ENCODE measurements at places on chromosomes 2 and 18.
A peak's percentile ranks its signal among the peaks of the same experiment; 100 is the strongest.

DNA sequence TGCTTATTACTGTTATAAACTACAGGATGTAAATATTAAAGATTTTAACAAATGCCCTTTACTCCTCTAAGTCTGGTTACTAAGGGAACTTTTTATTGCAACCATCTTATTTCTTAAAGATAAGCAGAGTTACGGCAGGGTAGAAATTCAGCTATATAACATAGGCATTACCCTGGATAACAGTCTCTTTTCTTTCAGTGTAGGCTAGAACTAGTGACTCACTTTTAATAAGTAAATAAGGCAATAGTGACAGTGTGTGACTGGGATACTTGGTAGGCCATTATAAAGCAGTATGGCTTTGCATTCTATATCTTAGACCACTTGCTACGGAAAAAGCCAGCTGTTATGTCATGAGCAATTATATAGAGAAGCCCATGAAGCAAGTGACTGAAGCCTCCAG lies 1041.0 kb upstream of the NRXN1 start:
- DNase-seq = no peak

- DNase-seq = peak; percentile 89
Measured at GRCh38 chr2:37570773-37571586, 100.5 kb downstream of the CDC42EP3 start.

GRCh38 chr2:102895376-102895775 lies 133.5 kb downstream of the TMEM182 start:
- DNase-seq = no peak

- DNase-seq = no peak
Measured at GRCh38 chr18:54268751-54269150, 566 bp upstream of the POLI start.

DNA sequence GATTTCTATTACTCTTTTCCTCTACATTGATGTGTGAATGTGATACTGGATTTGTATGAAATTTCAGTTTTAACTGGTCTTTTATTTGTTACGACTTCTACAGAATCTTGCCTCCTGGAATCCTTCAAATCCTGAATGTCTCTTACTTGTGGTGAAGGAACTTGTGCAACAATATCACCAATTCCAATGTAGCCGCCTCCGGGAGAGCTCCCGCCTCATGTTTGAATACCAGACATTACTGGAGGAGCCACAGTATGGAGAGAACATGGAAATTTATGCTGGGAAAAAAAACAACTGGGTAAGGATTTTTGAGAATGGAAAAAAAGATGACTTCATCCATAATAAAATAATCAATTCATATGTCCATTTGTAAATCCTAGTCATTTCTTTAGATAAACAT lies 134.6 kb downstream of the BABAM2 start:
- no peak for DNase-seq

DNA sequence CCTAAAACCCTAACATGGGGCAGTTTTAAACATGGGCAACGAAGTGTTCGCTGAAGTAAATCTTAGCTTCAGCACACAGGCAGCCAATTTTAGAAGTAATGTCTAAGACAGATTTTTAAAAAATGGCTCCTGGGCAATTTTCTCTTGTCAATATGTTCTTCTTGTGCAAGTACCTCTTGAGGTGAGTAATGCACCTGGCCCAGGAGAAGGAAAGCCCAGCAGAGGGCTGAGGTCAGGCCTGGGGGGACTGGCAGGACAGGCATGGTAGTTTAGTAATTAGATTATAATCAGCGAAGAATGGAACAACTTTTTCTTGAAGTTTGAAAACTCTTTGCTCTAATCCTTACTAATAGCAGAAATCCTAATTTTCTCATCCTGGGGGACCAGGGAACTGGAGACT lies 77.6 kb downstream of the SPRED2 start:
- no peak for DNase-seq

- DNase-seq = no peak
Measured at GRCh38 chr2:89811295-89811694, 1119.8 kb downstream of the RPIA start.

GRCh38 chr2:127105656-127106456 lies 1.1 kb downstream of the BIN1 start:
- DNase-seq = peak; percentile 8

DNA sequence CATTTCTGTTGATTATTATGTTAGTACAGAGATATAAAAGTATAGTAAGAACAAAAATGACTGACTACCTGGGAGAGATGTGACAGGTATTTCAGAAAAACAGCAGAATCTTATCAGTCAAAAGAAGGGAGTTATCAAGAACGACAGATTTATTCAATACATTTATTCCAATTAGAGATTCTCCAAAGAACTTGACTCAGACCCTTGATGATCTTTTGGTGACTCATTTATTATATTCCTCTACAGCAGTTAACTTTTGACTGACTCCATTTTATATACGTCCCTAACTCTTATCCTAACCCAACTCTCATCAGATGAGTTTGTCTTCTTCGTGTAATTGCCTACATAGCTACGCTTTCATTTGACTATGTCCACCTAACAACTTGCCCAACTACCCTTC lies 91.1 kb downstream of the C2orf74 start:
- DNase-seq = no peak

DNA sequence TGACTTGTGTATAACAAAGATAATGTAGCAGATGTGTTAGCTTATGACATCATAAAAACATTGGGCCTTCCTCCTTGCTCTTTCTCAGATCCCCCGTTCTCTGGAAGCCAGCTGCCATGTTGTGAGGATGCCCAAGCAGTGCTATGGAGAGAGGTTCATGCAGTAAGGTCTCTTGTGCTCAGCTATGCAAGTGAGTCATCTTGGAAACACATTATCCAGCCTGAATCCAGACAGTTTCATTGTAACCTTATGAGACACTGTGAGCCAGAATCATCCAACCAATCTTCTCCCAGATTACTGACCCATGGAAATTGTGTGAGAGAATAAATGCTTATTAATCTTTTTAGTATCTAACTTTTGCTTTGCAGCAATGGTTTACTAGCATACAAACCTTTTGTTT lies 60.8 kb downstream of the ST6GAL2 start:
- DNase-seq = no peak

DNA sequence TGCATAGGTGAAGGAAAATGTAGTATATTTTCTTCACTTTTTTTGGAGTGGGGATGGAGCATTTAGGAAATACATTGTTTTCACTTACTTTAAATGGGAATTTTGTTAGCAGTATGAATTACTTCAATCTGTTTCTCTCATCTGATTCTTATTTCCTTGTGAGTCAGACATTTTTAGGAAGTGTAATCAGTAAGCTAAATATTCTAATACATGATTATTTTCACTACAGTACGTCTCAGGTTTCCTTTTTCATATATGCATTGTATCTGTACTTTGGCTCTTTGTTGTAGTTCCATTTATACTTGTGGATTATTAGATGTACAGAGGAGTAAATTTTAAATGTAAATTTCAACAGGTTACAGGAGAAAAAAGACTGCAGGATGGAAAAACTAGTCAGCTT lies 27.9 kb downstream of the GPD2 start:
- DNase-seq = no peak

DNA sequence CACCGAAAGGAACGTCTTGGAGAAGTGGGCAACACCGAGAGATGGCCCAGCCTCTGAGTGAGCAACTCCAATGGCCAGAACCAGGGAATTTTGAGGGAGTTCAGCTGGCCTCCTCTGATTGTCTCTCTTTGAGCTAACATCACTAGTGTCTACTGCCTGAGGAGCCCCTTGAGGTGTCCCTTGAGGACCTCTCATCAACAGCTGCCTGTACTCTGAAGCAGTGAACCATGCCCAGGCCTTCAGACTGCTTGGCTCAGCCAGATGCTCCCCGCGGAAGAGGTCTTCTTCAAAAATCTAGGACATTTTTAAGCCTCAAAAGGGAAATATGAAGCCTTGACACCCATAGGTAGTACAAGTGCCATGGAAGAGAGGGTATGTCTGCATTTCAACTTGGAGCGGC lies 430.4 kb downstream of the TXNL1 start:
- no peak for DNase-seq

DNA sequence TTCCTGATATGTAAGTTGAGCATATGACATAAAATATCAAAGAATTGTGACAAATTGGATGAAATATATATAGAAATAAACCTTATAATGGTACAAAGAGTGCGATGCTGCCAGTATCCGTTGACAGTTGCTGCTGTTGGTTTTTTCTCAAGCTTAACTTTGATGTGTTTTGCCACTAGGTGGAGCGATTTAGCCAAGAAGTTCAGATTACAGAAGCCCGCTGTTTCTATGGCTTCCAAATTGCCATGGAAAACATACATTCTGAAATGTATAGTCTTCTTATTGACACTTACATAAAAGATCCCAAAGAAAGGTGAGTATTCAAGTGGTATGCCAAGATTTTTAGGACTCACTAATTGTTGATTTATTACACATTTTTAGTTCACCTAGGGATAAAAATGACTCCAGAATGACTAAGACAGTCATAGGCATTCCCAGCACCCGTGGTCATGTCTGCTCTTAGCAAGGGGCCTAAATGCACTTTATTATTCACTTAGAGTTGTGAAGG lies 2.1 kb downstream of the RRM2 start:
- DNase-seq = peak; percentile 76

GRCh38 chr2:229244975-229245374 lies 26.1 kb downstream of the PID1 start:
- DNase-seq = no peak

DNA sequence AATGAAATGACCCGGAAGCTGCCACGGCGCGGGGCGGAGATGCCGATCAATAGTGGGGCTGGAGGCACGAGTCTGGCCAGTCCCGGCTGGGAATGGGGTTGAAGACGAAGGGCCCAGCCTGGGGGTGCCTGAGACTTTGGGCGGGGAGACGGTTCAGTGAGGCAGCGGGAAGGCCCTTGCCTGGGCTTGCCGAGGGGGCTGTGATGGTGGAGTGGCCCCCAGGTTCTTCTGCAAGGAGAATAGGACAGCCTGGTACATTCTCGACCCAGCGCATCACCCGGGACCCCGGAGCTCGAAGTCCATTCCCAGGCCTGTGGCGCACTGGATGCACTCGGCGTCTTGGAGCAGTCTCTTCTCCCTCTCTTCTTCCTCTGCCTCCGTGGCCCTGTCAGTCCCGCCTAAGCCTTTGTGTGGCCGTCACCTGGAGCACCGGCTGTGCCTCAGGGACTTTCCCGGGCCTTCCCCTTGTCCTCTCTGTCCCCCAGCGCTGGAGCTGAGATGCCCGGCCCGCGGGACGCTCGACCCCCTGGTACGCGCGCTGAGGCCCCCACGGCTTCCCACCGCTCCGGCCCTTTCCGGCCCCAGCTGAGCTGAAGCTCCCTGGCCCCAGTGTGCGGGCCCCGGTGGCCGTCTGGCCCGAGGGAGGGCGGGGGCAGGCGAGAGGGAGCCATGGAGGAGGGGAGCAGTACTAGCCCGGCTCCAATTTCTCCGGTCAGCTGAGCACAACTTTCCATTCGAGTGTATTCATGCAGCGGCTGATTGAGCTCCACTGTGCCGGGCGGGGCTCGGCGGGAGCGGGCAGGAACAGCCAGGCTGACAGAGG lies 8.0 kb downstream of the SIX3 start:
- DNase-seq = no peak

- DNase-seq = no peak
Measured at GRCh38 chr2:233699424-233700027, 6.8 kb downstream of the UGT1A6 start.

- DNase-seq = no peak
Measured at GRCh38 chr2:156630579-156631337, 194.6 kb downstream of the GPD2 start.

DNA sequence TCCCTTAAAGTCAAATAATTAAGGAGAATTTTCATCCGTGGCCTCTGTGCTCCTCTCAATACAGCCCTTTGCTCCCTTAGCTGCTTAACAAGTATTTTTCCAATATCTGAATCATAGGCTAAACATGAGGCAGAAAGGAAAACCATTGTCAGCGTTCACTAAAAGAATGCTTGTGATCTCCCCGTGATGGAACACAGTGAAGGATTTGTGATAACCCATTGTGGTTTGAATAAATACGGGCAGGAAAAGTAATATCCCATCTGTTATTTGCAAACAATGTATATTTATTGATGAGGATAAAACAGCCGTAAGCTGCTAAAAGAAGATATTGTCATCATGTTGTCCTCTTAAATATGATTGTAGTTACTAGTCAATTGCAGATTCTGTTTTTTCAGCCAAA lies 258.1 kb downstream of the NAPG start:
- DNase-seq = no peak

GRCh38 chr18:59383851-59384250 lies 24.8 kb upstream of the LMAN1 start:
- no peak for DNase-seq

- DNase-seq = no peak
Measured at GRCh38 chr2:181275643-181276070, 181.5 kb upstream of the ITGA4 start.

DNA sequence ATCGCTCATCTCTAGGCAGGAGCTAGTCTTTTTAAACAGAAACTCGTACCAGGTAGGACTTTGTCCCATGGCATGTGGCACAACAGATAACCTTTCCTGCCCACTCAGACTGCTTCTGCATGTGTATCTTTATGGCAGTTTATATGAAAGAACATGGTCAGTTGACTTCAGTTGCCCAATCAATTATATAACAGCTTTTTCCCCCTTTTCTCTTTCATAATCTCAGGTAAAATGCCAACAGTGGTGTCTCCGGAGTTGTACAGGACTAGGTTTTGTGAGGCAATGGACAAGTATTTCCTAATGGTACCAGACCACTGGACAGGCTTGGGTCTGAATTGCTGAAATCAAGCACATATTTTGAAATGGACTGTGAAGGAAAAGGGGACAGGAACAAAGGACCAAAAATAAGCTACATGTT lies 51.6 kb upstream of the PTH2R start:
- DNase-seq = no peak

DNA sequence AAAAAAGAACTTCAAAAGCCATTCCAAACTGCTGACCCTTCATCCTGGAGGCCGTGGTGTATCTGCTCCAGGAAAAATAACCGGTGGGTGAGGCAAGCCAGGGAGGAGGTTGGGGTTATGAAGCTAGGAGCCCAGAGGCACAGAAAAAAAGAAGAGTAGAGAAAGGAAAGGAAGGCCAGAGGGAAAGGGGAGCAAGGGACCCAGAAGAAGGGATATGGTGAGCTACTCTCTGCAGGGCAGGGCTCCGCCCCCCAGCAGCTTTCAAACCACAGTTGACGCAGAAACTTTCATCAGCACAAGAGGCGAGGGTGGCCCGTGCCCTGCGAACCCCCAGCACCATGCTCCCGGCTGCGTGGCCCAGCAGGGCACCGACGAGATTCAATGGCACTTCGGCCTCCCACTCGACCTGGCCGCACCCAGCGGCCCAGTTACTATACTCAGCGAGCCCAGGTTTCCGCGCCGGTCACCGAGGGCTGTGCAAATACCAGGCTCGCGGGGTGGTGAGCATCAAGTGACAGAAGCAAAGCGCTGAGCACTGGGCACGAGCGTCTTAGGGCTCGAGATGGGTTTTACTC lies 665 bp downstream of the MCM6 start:
- DNase-seq = peak; percentile 49

GRCh38 chr2:15940661-15941480 lies 521 bp downstream of the MYCN start:
- no peak for DNase-seq

- no peak for DNase-seq
Measured at GRCh38 chr2:10220045-10220901, 82.4 kb upstream of the HPCAL1 start.
